ENCODE measurements at places on chromosomes 11 and 22.

DNA sequence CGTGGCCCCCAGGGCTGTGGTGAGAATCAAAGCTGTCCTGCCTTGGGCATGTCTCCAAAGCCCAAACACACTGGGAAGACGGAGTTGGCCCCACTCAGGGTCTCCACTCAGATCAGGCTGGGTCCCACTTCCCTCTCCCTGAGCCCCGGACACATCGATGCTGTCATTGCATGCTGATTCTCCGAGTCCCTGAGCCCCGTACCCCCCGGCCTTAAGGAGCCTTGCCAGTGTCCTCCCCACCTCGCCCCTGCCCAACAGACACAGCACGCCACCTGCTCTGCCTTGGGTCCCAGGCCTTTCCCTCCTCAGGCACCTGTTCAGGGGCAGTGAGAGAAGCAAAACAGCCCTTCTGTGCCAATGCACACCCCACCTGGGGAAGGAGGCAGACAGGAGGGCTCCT is 14.6 kb downstream of the EIF1AD start:
- DNase-seq, result no peak

GRCh38 chr22:25741692-25742626 is at the start of gene MYO18B:
MYO18B (plus strand) TSS chr22:25742188; CDS start chr22:25761093, 18,905 bp downstream.
- no peak for DNase-seq

DNA sequence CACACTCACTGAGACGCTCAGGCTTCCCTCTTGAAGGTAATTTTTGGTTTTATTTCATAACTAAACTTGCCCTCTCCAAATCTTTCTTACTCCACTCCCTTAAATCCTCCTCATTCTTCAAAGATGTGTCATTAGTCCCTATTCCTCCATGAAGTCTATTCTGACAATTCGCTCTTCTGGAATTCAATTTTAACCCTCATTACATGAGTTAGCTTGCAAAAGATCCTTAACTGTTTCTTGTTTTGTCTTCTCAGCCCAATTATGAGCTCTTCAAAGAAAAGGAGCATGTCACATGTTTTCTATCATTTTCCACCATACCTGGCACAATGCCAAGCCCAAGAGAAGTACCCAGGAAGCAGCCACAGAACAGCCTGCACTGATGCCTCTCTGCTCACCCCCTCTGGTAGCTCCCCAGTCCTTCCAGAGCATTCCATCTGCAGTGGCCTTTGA is 13.0 kb downstream of the GALNT18 start:
- DNase-seq, result peak; percentile 52

GRCh38 chr22:19648419-19648929 is 65.8 kb upstream of the SEPTIN5 start:
- DNase-seq, result no peak

- DNase-seq, result no peak
These were observed 3.6 kb downstream of the SMIM38 start for GRCh38 chr11:69159150-69159852.

- DNase-seq, result no peak
These were observed 273.2 kb downstream of the KIRREL3 start for GRCh38 chr11:126727381-126727780.

All from NCI-H1417 (cell line).